Activated naive CD8-positive, alpha-beta T cell treated with anti-CD3 and anti-CD28 coated beads, Interleukin-2, amount 10 ng/mL, durations not matched to agents 7 days and 5 days (primary cell): ENCODE measurements at places on chromosomes 3 and 15. TPM values are rescaled to one million over a fixed set of nuclear protein-coding genes. Genes with fewer than 3 reads are reported as not detected.

The NME9 gene
- total RNA-seq, result 0.57 TPM

- no peak overlapping the region for H3K27ac ChIP-seq
- H3K27me3 ChIP-seq, result no peaks in the 10 kb centered on the region
- H3K4me1 ChIP-seq, result peaks cover 8% of the 10 kb centered on the region
Measured at GRCh38 chr3:123272547-123272946, 70.8 kb downstream of the SEC22A start.

GRCh38 chr3:150240891-150241290 lies 167.2 kb upstream of the TSC22D2 start:
- no peaks in the 10 kb centered on the region for H3K4me1 ChIP-seq
- H3K27me3 ChIP-seq, result peaks cover 12% of the 10 kb centered on the region
- no peak overlapping the region for H3K27ac ChIP-seq
- H3K4me3 ChIP-seq, result no peak overlapping the region

GRCh38 chr3:121473001-121473400 lies 72.8 kb downstream of the POLQ start:
- peaks cover 50% of the 10 kb centered on the region for H3K36me3 ChIP-seq
- no peak for DNase-seq
- no peak overlapping the region for H3K4me3 ChIP-seq
- no peaks in the 10 kb centered on the region for H3K4me1 ChIP-seq
